Globus pallidus (tissue), 1 donor: ENCODE measurements at places on chromosomes 7 and 10.
A peak's percentile ranks its signal among the peaks of the same experiment; 100 is the strongest.

- DNase-seq = no peak
Measured at GRCh38 chr10:43971981-43972380, 323.3 kb upstream of the ZNF32 start.

- no peak for DNase-seq
Measured at GRCh38 chr10:93710333-93710909, 8.0 kb upstream of the FRA10AC1 start.

DNA sequence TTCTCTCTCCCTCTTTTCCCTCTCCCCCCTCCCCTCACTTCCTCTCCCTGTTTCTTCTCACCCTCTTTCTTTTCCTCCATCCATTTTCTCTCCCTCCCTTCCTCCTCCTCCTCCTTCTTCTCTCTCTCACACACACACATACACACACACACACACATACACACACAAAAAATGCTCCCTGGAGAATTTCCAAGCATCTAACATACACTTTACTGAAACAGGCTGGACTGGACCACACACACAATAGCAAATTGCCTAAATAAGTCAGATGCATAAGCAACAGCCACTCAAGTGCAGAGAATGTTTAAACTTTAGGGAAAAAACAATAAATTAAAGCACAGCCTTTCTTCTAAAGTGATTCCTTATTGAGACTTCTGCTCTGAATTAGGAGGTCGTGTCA, 267.7 kb downstream of the FGFR2 start:
- no peak for DNase-seq

DNA sequence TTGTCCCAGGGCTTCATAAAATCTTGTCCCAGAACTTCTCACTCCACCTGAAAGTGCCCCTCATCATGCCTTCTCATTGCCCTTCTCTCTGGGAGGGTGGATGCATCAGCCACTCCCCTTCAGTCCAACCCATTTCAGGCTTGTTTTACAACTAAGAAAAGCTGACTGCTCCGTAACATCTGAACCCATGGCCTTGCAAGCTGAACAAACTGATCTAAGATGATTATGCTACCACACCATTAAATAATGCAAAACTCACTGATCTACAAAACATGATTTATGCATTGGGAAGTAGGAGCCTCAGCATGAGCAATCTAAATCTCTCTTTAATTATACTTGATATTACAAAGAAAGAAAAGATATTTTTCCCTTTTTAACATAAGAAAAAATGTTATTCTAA, 34.8 kb downstream of the TFPI2 start:
- no peak for DNase-seq

DNA sequence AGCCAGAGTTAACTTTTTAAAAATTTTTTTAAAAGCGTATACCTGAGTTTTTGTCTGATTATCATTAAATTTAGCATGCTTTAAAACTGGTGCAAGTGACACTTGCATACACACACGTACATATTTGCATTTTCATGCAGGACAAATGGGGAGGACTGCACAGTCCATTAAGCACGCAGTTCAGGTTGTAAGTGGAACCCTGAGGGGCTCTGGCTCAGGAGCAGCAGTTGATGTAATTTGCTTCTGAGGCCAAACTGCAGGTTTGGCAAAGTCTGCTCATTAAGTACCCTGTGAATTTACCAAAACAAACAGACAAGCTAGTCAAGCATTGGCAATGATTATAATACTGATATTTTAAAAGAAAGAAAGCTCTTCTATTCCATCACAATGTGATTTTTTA, 215.8 kb upstream of the PFKP start:
- no peak for DNase-seq

DNA sequence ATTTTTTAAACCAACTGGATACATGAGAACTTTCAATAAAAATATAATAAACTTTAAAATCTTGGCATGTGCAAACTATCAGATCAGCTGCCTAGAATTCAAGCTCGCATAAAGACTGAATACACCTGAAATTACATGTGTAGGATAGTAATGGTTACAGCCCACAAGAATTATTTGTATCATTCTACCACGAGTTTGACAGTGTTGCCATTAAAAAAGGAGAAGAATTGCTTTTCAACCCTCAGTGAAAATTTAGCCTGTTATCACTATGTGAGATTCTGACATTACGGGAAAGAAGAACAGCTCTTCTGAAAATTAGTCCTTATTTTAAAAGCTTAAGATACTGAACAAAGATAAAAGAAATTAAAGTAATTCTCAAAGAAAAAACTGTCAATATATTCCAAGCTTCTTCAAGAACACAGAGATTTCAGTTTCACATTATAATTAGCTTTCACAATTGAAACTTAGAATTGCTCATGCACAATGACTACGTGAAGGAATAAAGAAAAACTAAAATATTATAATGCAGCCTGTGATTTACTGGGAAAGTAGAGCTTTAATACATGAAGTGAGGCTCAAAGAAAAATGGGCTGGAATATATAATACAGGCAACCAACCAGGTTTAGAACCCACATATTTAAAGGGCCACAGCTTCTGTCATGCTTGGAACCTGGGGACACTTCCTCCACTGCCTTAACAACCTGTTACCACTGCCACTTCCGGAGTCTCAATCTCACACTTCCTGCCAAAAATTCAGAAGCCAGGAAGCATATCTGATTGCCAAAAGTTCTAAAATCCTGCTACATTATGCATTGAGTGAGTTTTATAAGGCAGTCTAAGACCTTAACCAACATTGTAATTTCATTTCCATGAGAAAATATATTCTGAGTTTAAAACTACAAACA, 23.2 kb downstream of the TPK1 start:
- no peak for DNase-seq

- no peak for DNase-seq
Measured at GRCh38 chr10:103649654-103650423, 156.3 kb downstream of the NEURL1 start.

DNA sequence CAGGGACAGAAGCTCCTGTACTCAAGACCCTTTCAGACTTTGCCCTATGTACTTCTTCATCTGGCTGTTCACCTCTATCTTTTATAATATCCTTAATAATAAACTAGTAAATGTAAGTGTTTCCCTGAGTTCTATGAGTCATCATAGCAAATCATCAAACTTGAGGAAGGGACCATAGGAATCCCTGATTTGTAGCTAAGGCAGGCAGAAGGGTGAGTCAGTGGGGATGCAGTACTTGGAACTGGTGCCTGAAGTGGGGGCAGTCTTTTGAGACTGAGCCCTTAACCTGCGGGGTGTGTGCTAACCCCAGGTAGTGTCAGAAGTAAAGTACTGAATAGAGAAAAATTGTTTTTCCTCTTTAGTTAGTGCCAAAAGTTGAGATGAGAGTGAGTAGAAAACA, 6.2 kb upstream of the TMEM243 start:
- DNase-seq = no peak

DNA sequence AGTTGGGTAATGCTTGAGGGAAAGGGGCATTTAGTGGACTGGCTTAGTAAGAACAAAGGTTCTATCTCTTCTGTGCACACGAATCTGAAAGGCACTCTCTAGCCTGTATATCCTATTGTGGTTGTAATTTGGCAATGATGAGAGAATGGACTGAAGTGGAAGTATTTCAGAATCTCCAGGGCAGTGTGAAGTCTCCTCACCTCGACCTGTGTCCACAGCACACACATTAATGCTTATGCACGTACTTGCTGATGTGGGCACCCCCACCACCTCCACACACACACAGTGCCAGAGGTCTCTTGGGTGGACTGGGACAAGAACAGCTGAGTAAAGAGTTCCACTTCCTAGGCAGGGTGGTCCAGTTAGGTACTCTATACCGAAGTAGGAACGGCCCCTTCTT, 6.9 kb downstream of the SMC3 start:
- no peak for DNase-seq

DNA sequence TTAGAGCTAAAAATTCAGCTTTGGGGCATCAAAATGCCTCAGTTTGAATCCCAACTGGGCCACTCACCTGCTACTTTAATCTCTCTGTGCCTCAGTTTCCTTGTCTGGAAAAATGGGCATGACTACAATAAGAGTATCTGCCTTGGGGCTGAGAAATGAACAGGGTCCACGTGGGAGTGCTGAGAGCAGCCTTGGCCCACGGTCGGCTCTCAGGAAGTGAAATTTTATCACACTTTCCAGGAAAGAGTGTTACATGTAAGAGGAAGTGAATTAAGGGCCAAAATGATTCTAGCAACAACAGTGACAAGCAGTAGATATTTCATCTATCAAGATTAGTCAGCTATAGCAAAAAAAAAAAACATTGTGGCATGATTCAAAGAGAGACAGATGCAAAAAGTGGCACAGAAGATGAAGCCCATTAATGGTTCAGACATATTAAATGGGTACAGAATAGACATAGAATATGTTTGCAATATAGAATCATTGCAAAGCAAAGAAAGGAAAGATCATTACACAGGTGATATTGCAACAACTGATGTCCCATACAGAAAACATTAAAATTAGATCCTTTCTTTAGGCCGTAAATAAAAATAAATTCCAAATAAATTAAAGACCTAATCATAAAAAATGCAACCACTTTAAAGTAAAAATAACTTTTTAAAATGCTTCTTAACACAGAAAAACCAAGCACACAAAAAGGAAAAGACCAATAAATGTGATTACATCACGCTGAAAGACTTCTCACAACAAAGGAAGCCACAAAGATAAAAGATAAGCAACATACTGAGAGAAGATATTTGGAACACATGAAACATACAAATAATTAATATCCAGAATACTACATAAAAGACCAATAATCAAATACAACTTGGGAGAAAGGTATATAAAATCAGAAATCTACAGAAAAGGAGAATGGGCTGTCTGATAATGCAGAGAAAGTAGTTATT, 4.3 kb downstream of the TMEM273 start:
- no peak for DNase-seq

DNA sequence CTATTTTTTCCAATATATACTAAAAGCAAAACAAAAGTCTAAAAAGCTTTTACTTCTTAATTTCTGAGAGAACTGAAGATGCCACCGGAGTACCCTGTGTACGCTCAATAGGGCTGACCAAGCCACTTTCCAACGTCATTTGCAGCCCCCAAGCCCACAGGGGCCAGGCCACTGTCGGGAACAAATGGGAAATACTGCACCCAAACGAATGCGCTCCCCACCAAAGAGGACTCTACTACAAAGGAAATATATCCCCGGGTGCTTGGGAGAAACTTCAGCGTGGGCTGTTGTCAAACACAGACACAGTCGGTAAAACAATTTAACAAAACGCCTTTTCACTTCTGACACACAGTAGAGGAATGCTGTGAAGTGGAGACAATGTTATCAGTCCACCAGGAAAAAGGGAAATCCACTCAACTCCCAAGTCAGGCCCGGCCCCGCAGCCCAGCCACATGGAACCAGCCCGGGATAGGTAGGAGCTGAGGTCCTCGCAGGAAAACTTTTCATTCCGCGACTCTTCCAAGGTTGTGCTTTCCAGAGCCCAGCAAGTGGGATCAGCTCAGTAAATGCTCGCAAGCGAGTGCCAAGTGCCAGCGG, 1.4 kb downstream of the PARD3 start:
- DNase-seq = no peak

GRCh38 chr7:47094462-47094861, 487.4 kb downstream of the TNS3 start:
- DNase-seq = no peak

GRCh38 chr10:79351332-79351731, 4.1 kb downstream of the PPIF start:
- no peak for DNase-seq

GRCh38 chr7:37781156-37781555, 67.2 kb upstream of the NME8 start:
- no peak for DNase-seq

- DNase-seq = peak; percentile 19
Measured at GRCh38 chr7:2870471-2870931, 26.4 kb upstream of the GNA12 start.

DNA sequence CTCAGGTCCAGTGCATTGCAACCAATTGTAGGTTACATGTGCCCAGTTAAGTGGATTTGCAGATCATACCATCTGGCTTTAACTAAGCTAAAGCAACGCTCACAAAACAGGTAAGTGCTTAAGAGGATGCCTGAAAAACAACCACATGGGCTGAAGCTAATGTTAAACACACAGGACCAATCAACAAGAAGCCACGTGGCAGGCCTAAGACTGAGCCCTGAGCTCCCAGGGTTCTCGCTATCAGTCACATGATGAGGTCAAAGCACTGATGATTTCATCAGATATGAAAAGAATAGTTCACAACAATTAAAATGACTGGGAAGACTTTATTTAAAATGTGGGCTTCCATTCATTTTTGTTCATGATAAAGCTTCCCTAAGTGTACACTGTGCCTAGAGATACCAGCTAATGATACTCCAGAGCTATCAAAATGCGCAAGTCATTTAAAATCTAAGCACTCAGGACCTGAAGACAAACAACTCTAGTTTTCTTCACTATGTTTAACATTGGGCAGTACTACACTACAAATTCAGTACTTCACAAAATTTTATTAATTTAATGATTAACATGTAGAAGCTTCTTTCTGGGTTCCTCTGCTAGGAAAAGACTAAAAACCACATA, 90.6 kb downstream of the PIP4K2A start:
- DNase-seq = no peak

DNA sequence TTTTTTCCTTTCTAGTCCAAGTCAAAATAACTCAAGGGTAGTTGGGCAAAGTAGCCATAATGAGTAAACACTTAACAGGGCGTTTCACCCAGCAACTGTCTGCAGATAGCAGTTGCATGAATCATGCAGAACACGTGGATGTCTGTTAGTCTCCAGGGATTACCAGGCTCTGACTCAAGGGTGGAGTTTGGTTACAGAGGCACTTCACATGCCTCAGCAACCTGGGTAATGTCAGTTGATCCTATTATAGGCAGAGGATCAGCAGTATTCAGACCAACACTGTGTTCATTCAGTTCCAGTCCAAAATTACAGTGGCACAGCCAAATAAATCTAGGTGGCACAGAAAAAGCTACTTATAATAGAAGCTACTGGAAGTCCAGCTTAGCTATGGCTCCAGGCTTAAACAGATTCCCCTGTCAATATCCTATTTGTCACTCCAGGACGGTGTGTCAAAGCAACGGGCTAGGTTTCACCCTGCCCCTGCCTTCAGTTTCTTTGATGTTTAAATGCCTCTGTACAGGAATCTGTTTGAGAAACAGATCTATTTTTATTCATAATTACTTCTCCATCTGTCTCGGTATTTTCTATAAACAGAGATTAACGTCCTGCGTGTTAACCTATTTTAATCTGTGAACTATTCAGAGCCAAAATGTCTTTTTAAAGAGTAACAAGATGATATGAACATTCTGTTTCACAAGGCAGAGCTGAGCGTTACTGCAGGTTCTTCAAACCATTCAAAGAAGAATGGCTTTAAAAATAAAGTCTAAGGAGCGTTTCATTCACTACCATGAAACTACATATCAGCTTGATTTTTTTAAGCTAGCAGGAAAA, 162.6 kb upstream of the AKR1E2 start:
- DNase-seq = no peak
